Activated CD4-positive, alpha-beta T cell treated with anti-CD3 and anti-CD28 coated beads, Interleukin-2, amount 50 U/mL, for 16 hours (primary cell): ENCODE measurements at places on chromosomes 2 and 18.

DNA sequence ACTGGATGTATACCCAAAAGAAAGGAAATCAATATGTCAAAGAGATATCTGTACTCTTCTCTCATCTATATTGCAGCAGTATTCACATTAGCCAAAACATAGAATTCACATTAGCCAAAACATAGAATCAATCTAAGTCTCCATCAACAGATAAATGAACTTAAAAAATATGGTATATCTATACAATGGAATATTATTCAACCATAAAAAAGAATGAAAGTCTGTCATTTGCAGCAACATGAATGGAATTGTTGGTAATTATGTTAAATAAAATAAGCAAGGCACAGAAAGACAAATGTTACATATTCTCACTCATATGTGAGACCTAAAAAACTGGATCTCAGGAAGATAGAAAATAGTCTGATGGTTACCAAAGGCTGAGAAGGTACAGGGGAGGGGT is 212.1 kb upstream of the ZC3H15 start:
- no peak for DNase-seq

DNA sequence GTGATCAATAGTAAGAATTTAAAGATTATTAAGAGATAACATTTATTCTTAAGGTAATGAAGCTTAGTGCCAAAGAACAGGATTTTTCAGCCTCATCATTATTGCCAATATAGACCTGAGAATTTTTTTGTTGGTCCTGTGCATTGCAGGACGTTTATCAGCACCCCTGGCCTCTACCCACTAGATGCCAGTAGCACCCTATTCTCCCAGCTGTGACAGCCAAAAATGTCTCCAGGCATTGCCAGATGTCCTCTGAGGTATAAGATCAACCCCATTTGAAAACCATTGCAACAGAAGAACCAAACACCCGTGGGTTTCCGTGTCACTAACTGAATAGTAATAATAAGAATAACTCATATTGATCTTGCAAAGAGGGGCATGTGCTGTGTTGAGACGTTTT is 700.0 kb upstream of the SOX11 start:
- DNase-seq = no peak

DNA sequence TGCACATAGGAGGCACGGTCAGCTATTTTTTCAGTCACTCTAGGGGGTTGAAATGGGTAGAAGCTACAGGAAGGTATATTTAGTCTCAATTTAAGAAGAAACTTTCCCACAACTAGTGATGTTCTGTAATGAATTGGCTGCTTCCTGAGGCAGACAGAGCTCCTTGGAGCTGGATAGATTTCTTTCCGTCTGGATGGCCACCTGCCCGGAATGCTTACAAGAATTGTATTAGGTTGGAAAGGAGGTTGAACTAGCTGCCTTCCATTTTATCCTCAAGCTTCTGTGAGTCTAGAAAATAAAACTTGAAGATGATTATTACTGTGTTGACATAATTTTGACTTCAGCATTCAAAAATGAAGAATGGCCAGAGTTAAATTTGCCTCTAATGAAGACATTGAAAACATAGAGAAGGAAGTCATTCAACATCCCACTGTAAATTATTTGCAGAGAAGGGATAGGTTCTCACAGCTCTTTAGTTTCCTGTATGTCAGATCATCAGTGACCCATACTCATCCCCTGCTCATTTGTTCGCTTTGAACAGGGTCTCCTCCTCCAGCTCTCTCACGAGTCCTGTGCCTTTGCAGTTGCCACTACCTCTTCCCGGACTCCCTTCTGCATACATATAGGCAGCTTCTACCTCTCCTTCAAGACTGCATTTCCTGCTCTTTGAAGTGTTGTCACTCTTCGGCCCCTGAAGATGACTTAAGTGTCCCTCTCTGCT is 88.8 kb downstream of the CRIM1 start:
- no peak for DNase-seq

GRCh38 chr2:163490281-163490680 is 245.5 kb downstream of the FIGN start:
- no peak for DNase-seq

- DNase-seq = no peak
Measured at GRCh38 chr18:28125051-28125450, 51.9 kb downstream of the CDH2 start.

DNA sequence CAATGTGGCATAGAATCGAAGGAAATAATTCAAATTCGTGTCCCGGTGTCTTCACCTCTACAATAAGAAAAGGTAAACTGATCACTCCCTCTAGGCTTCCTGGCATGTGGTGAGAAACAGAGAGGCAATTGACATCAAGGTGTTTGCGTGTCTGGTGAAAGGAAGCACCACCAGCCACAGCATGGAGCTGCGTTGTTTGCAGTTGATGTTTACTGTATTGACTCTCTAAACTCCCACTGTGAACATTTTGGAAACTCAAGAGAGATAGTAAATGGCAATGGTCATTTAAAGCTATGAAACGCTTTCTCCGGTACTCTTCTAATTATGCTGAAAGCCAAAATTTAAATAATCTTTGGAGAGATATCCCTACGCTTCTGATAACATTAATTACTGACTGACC is 82.6 kb downstream of the SETBP1 start:
- DNase-seq = no peak

GRCh38 chr2:65198737-65199136 is 28.9 kb upstream of the ACTR2 start:
- no peak for DNase-seq

- DNase-seq = peak; percentile 56
Measured at GRCh38 chr2:190791347-190791975, 89.2 kb upstream of the GLS start.

GRCh38 chr2:38279201-38279600 is 97.9 kb downstream of the ATL2 start:
- DNase-seq = no peak

DNA sequence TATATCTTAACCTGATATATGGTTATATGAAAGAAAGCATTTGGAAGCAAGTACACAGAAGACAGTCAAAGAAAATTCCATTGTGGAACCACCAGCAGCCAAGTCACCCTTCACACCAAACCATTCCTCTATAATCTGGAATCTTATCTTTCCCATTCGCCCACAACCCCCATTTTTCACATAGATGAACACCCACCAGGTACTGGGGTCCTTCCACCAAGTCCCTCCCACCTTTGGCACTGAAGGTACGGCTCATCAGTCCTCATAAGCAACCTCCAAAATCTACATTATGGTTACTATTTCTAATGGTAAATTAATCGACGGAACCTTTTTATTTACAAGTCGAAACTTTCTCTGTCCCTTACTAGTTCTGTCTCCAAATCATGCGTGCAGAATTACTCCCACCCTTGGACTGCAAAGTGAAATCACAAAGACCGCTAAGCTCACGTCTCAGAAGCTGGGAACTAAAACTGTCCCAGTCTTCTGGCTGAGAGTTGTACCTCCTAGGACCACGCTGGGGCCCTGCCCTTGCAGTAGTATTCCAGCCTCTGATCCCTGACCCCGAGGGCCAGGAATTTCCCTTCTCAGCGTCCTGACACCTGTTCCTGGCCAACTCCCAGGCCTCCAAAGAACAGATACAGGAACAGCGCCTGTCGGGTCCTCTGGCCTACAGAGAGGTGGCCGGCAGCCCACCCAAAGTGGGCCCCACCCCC is 702 bp downstream of the OLA1 start:
- DNase-seq = peak; percentile 10

GRCh38 chr2:144452169-144452988 is 67.5 kb downstream of the ZEB2 start:
- peak; percentile 30 for DNase-seq

DNA sequence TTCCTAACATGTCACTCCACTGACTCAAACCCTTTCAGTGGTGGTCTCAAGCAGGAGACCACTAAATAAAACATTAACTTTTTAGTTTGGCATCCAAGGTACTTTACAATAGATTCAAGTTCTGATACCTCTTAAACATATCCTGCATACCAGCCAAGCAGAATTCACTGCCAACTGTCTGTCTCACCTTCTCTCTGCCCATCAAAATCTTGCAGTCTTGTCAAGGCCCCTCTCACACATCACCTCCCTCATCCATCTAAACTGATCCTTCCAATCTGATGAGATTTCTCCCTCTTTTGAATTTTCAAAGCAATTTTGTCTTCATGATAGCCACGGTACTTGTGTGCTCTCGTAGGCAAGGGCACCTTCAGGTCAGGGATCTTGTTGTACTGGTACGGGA is 43.7 kb downstream of the SATB2 start:
- DNase-seq = no peak

DNA sequence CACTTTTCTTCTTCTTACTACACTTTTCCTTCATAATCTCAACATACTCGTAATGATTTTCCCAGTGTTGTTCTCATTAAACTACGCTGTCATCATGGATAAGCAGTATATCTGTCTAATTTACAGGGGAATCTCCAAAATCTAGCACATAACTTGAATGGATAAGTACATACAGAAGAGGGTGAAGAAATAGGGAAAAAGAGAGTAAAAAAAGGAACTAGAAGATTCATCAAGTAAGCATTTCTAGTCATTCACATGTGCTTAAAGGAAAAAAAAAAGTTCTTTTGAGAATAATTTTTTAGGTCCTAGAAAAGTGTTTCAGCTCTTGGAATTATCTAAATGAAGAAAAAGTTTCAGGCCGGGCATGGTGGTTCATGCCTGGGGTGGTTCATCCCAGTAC is 51.6 kb downstream of the SRBD1 start:
- no peak for DNase-seq

DNA sequence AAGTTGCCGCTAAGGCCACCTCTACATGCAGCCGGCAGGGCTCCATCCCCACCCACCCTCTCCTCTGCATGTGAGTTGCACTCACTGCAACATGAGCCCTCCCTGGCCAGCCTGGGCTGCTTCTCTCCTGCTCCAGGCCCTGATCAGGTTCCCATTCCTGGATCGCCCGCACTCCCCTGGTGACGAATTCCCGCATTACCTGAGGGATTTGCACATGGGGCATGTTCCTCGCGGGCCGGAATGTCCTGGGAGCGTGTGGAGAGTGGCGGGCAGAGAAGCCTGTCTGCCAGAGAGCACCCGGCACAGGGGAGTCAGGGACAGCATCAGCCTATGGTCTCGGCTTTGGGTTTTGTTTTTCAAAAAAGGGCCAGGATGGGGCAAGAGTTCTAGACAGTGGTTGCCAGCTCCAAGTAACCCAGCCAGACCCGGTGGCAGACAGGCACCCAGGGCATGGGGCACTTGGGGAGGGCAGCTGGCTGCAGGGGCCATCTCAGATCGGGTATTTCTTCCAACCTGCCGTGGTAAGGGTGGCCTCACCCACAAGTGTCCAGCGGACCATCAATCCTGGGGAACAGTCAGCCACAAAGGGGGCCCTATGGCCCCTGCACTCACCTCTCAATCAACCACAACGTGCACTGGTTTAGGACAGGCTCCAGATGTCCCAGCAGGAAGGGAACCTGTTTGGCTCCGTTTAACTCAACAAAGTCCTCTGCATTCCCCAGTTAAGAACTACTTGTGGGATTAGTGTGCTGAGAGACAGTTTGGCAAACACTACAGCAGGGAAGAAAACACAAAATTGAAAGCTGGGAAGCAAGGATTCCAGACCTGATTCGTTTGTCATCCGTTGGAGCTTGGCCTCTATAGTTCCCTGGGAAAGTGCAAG is 187.7 kb downstream of the SMAD7 start:
- DNase-seq = no peak

DNA sequence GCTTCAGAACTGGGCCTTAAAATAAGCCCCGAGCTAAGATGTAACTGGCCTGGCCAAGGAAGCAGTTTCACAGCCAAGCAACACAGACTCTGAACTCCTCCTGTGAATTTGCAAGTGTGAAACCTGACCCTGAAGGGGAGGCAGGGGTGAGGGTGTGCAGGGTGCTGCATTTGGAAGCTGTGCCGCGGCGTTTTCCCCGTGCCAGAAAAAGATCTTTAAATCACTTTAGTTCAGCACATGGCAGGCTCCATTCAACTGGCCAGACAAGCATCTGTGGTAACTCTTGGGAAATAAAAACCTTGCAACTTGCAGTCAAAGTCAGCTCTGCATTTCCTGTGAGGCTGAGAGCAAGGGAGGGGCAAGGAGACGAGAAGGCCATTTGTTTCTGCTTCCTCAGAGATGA is 209.3 kb upstream of the SOX11 start:
- DNase-seq = no peak

- no peak for DNase-seq
Measured at GRCh38 chr2:240916571-240917008, 10.5 kb downstream of the CROCC2 start.

DNA sequence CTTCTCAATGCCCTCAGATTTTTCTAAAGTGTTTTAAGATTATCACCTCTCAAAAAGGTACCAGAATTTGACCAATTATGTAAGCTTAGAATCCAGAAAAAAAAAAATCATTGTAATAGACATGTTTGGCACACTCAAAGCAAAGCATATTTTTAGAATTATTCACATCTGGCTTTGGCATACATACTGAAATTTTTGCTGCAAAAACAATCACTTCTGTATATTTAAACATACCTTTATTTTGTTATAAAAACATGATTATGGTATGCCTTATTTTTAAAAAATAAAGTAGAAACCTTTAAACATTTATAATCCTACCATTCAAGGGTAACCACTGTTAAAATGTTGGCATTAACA is 143.3 kb downstream of the ESCO1 start:
- no peak for DNase-seq

DNA sequence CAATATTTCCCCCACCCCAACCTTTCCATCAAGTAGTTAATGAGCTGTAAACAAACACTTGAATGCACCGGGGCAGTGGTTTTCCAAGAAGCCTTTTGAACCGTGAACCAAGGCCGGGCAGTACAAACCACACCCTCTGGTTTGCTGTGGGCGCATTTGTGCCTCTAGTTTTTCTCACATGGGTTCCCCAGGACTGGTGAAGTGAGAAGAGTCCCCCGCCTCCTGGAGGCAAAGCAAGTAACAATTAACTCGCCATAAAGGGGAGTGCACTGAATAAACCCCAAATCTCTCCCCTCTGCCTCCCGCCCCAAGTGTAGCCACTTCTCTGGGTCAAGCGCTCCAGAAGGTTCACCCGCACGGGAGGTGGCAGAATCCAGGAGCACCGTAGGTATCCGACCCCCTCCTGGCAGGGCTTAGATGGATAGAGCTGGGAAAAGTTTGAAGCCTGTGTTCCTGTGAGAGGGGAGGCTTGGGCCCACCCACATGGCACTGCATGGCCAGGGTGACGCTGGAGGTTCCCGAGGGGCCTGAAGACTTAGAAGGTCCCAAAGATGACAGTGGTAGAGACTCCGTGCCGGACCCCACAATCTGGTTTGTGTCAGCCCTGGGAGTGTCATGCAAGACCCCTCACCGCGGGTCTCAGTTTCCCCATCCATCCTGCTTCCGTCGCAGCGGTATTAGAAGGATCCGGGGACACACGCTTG is 182.2 kb downstream of the SMAD2 start:
- no peak for DNase-seq

GRCh38 chr2:39394516-39394961 is 42.5 kb downstream of the MAP4K3 start:
- DNase-seq = no peak

DNA sequence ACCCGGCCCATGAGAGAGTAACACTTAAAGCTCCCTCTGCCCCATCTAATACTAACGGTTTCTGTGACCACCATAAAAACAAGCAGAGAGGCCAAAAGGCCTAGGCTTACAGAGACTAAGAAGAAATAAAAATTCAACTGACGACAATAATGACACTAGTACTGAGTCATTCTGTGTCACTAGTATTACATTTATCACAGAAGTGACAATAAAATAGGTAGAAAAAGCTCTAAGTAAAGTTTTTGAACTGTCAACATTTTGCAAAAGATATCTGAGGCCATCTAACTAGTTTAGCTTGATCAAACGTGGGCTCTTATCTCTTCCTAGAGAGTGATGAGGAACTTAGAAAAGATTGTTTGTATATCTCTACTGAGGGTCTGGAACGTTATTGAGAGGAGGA is 35.6 kb downstream of the AP1S3 start:
- no peak for DNase-seq
